NCI-H1048 (cell line): ENCODE measurements at places on chromosomes 16 and 17.

DNA sequence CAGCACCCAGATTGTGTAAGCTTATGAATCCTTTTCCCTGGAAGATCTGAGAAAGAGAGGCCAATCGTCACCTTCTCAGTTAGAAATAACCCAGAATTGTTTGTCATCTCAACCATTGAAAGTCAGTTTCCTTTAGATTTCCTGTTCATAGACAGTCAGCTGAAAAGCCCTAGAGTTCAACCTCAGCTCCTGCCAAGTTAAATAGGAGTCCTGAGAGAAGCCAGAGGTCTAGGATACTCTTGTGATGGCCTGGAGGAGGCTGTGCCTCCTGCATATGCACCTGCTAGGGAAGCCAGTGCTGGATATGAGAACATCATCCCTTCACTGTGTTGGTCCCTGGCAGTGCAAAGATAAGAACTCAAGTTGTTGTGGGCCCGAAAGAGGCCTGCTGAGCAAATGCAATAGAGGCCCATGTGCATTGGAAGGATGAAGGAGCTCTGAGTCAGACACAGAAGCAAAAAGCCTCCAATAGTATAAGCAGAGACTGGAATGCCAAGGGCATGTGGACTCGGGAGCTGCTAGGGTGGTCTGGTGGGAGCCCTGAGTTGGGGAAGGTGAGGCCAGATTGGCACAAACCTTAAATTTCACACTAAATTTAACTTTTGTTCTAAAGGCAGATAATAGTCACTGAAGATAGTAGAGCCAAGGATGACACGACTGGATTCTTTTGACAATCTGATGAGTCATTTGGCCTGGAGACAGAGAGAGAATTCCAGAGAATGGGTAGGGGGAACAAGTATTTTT lies 520.9 kb upstream of the CDH5 start:
- no peak for DNase-seq

DNA sequence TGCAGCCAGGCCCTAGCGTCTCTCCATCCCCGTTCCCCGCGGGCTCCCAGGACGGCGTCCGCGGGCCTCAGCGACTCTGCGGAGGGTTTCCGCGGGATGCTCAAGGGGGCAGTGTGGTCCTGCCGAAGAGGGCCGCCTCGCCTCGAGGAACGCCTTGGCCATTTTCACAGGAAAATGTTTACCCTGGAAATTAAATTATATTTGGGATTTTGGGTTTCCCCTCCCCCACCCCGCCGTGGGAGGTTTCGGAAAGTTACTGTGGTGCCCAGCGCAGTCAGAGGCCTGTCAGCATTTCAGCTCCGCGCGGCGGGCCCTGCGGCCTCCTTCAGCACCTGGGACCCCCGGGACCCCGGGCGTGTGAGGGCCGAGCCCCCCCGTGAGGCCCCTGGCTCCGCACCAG lies 94.5 kb downstream of the PCTP start:
- DNase-seq: no peak

DNA sequence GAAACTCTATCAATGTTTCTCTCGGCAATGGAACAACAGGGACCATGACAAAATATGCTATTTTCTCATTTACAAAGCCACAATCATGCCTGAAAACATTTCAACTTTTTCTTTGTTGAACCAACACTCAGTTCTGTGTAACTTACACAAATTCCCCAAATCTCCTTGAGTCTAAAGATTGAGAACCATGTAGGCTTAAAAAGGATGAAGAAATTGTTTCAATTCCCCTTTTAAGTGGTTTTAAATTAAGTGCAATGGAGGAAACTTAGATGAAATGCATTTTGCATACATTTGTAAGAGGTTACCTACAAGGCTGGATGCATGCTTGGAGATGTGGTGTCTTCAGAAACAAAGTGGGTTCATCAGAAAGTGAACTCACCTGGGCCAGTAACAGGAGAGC lies 566.4 kb upstream of the CDH11 start:
- DNase-seq: no peak

GRCh38 chr17:63549289-63549945 lies 860 bp upstream of the DCAF7 start:
- no peak for DNase-seq

DNA sequence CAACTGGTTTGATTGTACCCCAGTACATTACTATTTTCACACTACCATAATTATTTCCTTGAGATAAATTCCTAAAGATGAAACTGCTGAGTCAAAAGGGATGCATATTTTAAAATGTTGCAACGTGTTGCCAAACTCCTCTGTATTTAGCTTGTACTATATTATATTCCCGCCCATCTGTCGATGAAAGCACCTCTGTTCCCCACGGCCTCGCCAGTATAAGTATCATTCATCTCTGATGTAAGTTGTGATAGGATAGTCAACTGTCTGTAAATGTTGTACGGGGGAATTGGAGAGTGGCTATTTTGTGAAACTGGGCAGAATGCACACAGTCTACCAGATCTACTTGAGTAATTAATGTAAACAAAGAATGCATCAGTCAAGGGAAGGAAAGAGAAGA lies 47.7 kb upstream of the TNRC6A start:
- no peak for DNase-seq
